ENCODE measurements at places on chromosomes 3 and 15. TPM values are rescaled to one million over a fixed set of nuclear protein-coding genes. Genes with fewer than 3 reads are reported as not detected.

DNA sequence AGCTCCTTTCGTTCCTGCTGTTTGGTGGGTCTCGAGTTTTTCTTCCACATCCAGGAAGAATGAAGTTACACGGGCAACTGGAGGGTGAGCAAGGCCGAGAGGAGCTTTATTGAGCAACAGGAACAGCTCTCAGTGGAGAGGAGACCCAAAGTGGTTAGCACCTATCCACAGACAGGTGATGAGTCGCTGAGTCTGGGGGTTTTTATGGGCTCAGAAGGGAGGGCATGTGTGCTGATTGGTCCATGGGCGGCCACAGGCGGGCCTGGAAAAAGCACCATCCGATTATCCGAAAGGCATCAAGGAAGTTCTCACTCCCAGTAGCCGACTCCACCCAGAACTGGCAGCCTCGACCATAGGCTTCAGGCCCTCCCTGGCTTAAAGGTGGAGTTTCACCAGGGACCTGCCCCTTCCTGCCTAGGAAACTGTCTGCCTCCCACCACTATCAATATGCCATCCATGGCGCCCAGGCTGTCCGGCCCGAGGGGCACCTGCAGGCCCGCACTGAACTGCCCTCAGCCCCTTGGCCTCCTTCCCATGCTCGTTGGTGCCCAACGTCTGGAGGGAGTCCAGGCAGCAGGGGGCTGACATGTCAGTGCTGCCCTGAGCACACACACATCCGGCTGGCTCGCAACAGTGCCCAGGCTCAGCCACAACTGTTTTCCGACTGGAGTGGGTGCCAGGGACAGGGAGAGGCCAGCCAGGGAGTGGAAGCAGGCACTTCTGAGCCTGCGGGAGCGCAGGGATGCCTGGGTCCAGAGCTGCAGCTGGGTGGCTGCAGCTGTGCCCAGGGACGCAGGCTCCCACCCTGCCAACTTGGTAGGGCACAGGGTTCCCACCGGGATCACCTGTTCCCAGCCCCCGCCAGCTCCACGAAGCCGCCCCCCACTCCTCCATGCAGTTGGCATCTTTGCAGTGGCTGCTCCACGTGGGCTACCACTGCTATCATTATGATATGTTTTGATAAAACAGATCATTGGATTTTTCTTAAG lies 170.2 kb downstream of the FNDC3B start:
- H3K27ac ChIP-seq = peak overlapping the region; percentile 56
- no peaks in the 10 kb centered on the region for H3K27me3 ChIP-seq
- H3K4me3 ChIP-seq = no peak overlapping the region
- no peaks in the 10 kb centered on the region for H3K36me3 ChIP-seq
- H3K4me1 ChIP-seq = peaks cover 67% of the 10 kb centered on the region

Gene SSR3
- total RNA-seq = 190 TPM

GRCh38 chr3:107063351-107063750 lies 313.9 kb upstream of the CCDC54 start:
- no peak overlapping the region for H3K27ac ChIP-seq
- no peaks in the 10 kb centered on the region for H3K27me3 ChIP-seq
- no peaks in the 10 kb centered on the region for H3K4me1 ChIP-seq

DNA sequence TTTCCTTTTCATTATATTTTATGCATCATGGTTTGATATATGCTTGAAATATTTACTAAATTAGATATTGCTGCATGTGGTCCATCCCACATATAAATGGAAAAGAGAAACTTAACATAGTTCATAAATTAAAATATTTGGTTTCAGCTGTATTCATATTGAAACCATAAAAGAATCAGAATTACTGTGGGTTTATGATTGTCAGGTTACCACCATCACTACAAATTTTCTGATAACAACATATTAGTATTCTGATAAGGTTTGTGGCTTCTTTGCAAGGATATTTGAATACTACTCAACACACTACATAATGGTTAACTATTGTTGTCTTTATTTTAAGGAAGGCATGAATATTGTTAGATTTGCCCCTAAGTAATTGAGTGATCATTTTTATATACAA lies 235.5 kb downstream of the UBE2E2 start:
- H3K4me1 ChIP-seq = no peaks in the 10 kb centered on the region
- H3K27ac ChIP-seq = no peak overlapping the region
- DNase-seq = no peak
- H3K36me3 ChIP-seq = no peaks in the 10 kb centered on the region
- no peaks in the 10 kb centered on the region for H3K27me3 ChIP-seq
- H3K4me3 ChIP-seq = no peak overlapping the region

- H3K4me3 ChIP-seq = no peak overlapping the region
- H3K36me3 ChIP-seq = no peaks in the 10 kb centered on the region
- no peak for DNase-seq
- no peak overlapping the region for H3K27ac ChIP-seq
Measured at GRCh38 chr3:73036694-73037591, 24.5 kb upstream of the EBLN2 start.

- peak; percentile 62 for DNase-seq
- no peaks in the 10 kb centered on the region for H3K4me1 ChIP-seq
- no peaks in the 10 kb centered on the region for H3K36me3 ChIP-seq
- no peak overlapping the region for H3K4me3 ChIP-seq
- no peak overlapping the region for H3K27ac ChIP-seq
- no peaks in the 10 kb centered on the region for H3K27me3 ChIP-seq
Measured at GRCh38 chr3:72234391-72234790, 449.4 kb upstream of the PROK2 start.

Gene SLC22A14
- not detected for total RNA-seq

- no peak overlapping the region for H3K4me3 ChIP-seq
- no peaks in the 10 kb centered on the region for H3K27me3 ChIP-seq
- H3K36me3 ChIP-seq = no peaks in the 10 kb centered on the region
Measured at GRCh38 chr3:115652738-115653137, 29.4 kb downstream of the GAP43 start.

GRCh38 chr3:40502034-40502433 lies 3.8 kb upstream of the ZNF620 start:
- no peaks in the 10 kb centered on the region for H3K36me3 ChIP-seq
- DNase-seq = no peak
- H3K27ac ChIP-seq = no peak overlapping the region
- no peaks in the 10 kb centered on the region for H3K27me3 ChIP-seq
- H3K4me1 ChIP-seq = peaks cover 5% of the 10 kb centered on the region

GRCh38 chr3:69941439-69942176 lies 57.9 kb upstream of the SAMMSON start:
- no peak for DNase-seq
- no peak overlapping the region for H3K4me3 ChIP-seq
- peaks cover 67% of the 10 kb centered on the region for H3K36me3 ChIP-seq
- H3K4me1 ChIP-seq = no peaks in the 10 kb centered on the region

GRCh38 chr15:47429376-47429775 lies 287.9 kb upstream of the SEMA6D start:
- H3K27me3 ChIP-seq = no peaks in the 10 kb centered on the region
- H3K27ac ChIP-seq = no peak overlapping the region
- H3K4me3 ChIP-seq = no peak overlapping the region
- no peak for DNase-seq
- H3K36me3 ChIP-seq = no peaks in the 10 kb centered on the region

DNA sequence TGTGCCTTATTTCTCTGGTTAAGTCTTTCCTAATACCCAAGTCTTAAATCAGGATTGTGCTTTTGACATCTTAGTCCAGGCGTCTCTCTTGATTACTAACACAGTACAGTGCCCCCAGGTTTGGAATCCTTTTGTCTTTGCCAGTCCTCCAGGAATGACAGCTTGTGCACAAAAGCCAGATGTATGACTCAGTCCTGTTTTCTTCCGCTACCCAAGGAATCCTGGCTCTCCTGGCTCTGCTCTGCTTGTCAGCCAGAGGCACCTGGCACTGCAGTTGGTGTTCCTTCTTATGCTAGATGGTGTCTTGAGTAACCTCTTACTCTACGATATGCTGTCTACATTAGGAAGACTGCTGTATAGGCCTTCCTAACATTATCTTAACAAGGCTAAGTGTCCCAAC lies 728.2 kb upstream of the NECTIN3 start:
- no peaks in the 10 kb centered on the region for H3K36me3 ChIP-seq
- no peaks in the 10 kb centered on the region for H3K27me3 ChIP-seq
- H3K27ac ChIP-seq = no peak overlapping the region
- no peak overlapping the region for H3K4me3 ChIP-seq

DNA sequence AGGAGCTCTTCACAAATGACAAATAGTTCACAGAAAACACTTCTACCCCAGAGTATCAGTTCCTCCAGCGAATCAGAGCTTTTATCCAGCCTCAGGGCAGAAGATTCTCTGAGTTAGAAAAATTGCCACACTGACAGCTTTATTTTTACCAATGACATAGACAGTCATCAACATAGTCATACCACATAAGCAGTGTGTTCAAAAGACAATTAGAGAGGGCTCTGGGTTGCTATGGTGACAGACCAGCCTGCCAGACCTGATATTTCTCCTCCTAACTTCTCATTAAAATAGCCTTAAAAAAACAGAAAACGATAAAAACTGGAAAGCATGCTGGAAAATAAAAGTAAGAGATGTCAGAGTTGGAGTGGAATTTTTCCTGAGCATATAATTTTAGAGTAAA lies 45.9 kb upstream of the COL6A5 start:
- no peak overlapping the region for H3K27ac ChIP-seq
- H3K4me3 ChIP-seq = no peak overlapping the region
- no peaks in the 10 kb centered on the region for H3K36me3 ChIP-seq
- H3K27me3 ChIP-seq = no peaks in the 10 kb centered on the region
- H3K4me1 ChIP-seq = no peaks in the 10 kb centered on the region

- DNase-seq = no peak
- H3K4me1 ChIP-seq = no peaks in the 10 kb centered on the region
- no peak overlapping the region for H3K4me3 ChIP-seq
- no peaks in the 10 kb centered on the region for H3K27me3 ChIP-seq
- no peak overlapping the region for H3K27ac ChIP-seq
Measured at GRCh38 chr15:25136119-25136518, 181.3 kb downstream of the SNRPN start.

DNA sequence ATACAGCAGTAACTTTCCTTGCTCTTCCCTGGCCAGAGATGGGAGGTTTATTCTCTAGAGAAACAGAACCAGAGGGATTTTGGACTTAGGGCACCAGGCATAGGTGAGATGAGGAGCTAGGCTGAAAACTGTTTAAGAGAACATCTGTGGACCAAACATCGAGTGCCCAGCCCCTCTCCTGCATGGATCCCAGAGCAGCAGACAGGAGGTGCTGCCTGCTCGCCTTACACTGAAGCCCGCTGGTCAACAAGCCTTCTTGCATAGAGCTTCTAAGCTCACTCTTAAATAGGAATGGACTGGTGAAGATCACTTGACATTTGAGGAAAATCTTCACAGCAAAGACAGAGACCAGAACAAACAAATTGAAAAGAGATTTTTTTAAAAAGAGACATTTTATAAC lies 41.2 kb downstream of the PARP15 start:
- H3K4me3 ChIP-seq = no peak overlapping the region
- no peak overlapping the region for H3K27ac ChIP-seq
- no peaks in the 10 kb centered on the region for H3K36me3 ChIP-seq
- H3K4me1 ChIP-seq = no peaks in the 10 kb centered on the region
- no peak for DNase-seq
- H3K27me3 ChIP-seq = no peaks in the 10 kb centered on the region

GRCh38 chr3:127035677-127036076 lies 52.8 kb downstream of the PLXNA1 start:
- H3K4me1 ChIP-seq = peaks cover 17% of the 10 kb centered on the region
- peak overlapping the region; percentile 72 for H3K27ac ChIP-seq
- DNase-seq = peak; percentile 96
- peaks cover 42% of the 10 kb centered on the region for H3K36me3 ChIP-seq
- no peaks in the 10 kb centered on the region for H3K27me3 ChIP-seq
- H3K4me3 ChIP-seq = no peak overlapping the region

Gene SMCO1
- total RNA-seq = not detected

DNA sequence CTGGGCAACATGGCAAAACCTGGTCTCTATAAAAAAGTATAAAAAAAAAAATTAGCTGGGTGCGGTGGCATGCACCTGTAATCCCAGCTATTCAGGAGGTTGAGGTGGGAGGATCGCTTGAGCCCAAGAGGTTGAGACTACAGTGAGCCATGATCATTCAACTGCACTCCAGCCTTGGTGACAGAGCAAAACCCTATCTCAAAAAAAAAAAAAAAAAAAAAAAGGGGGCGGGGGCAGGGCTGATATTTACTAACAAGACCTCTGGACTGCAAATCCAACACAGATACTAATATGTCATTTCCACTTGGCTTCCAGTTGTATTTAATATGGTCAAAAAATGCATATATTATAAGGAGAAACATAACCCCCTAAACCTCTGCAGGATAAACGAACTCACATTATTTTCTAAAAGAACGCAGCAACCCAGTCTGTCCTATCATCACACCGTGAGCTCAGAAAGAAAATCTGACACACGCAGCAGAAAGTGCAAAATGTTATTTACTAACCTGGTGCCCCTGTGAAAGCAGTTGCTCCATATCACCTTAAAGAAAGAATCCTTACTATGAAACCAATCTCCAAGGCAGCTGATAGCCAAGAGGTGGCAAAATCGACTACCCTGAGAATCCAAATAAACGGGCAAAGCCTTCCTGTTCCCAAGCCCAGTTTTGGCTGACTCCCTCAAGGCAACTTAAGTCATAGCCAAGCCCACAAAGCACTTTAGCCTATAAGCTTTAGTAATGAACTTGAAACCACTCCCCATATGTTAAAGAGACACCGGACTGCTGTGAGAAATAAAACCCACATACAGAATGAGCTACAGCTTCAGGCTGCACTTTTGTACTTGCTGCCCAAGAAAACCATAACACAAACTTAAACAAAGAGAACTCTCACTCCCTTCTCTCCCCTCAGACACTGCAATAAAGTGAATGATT lies 39.3 kb downstream of the PLD1 start:
- peak overlapping the region; percentile 71 for H3K27ac ChIP-seq
- no peaks in the 10 kb centered on the region for H3K36me3 ChIP-seq
- no peaks in the 10 kb centered on the region for H3K27me3 ChIP-seq
- DNase-seq = peak; percentile 63
- peaks cover 14% of the 10 kb centered on the region for H3K4me1 ChIP-seq
- peak overlapping the region; percentile 35 for H3K4me3 ChIP-seq

DNA sequence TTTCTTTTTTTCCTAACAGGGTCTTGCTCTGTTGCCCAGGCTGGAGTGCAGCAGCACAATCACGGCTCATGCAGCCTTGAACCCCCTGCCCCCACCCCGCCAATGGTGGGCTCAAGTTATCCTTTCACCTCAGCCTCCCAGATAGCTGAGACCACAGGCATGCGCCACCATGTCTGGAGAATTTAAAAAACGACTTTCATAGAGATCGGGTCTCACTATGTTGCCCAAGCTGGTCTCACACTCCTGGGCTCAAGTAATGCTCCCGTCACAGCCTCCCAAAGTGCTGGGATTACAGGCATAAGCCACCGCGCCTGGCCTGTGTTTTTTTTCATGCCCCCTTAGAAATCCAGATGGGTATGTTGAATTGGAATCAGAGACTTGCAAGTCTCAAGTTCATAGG lies 40.3 kb downstream of the ERICH6 start:
- H3K4me3 ChIP-seq = no peak overlapping the region
- no peaks in the 10 kb centered on the region for H3K4me1 ChIP-seq
- no peaks in the 10 kb centered on the region for H3K36me3 ChIP-seq

GRCh38 chr15:63601704-63602185 lies 4.6 kb downstream of the FBXL22 start:
- H3K4me3 ChIP-seq = peak overlapping the region; percentile 68
- peak; percentile 75 for DNase-seq
- peaks cover 24% of the 10 kb centered on the region for H3K4me1 ChIP-seq
- H3K27me3 ChIP-seq = no peaks in the 10 kb centered on the region
- H3K27ac ChIP-seq = peak overlapping the region; percentile 87

GRCh38 chr3:69197922-69198530 lies 75.6 kb upstream of the LMOD3 start:
- H3K36me3 ChIP-seq = peaks cover 26% of the 10 kb centered on the region
- H3K27ac ChIP-seq = no peak overlapping the region
- peak overlapping the region; percentile 43 for H3K4me3 ChIP-seq
- H3K4me1 ChIP-seq = peaks cover 42% of the 10 kb centered on the region

GRCh38 chr3:194296454-194297263 lies 54.5 kb downstream of the CPN2 start:
- H3K27me3 ChIP-seq = no peaks in the 10 kb centered on the region
- peaks cover 20% of the 10 kb centered on the region for H3K4me1 ChIP-seq
- no peak overlapping the region for H3K27ac ChIP-seq
- H3K4me3 ChIP-seq = peak overlapping the region; percentile 22
- H3K36me3 ChIP-seq = no peaks in the 10 kb centered on the region
